ENCODE measurements at places on chromosomes 6 and 20.
A peak's percentile ranks its signal among the peaks of the same experiment; 100 is the strongest.

DNA sequence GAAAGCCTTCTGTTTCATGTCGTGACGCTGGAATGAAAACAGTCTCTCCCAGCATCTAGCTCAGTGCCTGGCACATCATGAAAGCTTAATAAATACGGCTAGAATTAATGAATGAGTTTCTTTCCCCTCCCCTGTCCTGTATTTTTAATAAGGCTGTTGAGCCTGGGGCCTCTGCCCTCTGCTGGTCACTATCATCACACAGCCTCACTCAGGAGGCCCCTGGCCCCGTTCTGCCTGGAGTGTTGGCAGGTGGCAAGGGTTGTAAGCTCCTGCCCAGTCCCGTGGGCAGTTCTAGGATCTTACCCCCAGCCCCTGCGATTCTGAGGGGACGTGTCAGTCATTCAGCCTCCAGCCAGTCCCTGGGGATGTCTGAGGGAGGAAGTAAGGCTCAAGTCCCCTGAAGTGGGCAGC lies 41.4 kb downstream of the PHACTR3 start:
- DNase-seq = no peak

- no peak for DNase-seq
Measured at GRCh38 chr20:25253606-25254275, 5.9 kb downstream of the PYGB start.

DNA sequence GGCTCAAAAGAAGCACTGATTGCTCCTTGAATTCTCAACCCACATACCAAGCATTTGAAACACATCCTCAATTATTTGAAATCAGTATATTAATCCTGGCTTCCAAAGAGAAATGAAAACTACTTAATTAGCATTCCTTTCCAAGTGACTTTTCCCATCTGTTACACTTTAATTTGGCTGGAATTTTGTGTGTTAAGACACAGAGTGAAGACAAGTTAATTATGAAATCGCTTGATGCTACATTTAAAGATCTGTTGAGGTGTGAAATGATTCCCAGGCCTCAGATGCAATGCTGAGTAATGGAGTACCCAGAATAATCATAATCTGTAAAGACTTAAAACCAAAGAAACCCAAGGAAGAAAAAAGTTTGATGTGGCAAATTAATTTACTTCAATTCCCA lies 241.4 kb downstream of the ADGB start:
- no peak for DNase-seq

GRCh38 chr6:117666881-117667280 lies 8.4 kb upstream of the NUS1 start:
- DNase-seq = no peak

DNA sequence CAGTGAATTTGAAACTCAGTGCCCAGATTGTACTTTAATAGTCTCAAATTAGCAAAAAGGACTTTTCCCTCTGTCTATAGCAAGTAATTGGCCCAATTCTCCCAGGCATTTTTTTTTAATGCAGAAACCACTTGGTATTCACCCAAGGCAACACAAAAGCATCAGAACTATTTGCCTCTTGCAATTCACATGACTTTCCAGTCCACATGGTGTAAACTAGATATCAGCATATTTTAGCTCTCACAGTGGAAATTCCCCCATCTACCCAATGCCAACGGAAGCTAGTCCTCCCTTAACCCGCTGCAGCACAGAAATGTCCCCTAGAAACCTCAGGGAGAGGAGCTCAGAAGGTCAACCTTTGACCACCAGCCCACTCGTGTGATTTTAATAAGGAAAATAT lies 103.4 kb upstream of the CDYL start:
- no peak for DNase-seq

- DNase-seq = no peak
Measured at GRCh38 chr6:128057946-128058345, 157.1 kb upstream of the THEMIS start.

DNA sequence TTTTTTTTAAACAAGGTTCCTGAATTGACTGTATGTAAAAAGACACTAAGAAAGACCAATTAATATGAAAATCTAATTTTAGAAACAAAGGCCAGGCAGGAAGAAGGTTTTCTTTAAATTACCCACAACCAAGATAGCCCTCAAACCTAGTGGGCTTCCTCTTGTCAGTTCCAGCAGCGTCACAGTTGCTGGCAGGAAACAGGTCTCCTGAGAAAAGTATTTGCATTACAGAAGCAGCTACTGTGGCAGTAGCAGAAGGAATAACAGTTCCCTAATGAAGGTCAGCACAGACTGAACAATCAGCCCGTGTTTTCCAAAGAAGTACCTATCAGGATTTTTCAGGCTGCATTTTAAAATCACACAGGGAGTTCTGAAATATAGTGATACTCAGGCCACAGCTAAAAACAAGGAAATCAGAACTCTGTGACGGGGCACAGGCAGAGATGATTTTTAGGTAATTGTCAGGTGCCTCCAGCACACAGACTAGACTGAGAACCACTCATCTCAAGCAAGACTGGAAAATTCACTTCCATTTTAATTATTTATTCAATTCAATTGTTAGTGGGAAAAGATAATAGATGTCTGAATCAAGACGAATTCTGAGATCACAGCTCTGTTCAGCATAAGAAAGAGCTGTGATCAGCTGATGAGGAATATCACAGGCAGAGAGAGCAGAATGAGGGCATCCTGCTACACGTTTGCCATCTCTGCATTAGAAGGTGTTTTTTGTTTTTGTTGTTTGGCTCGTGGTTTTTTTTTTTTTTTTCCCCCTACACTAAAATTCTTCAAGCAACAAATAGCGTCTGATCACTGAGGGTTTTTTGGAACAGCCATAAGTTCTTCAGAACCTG lies 230.5 kb upstream of the KHDRBS2 start:
- DNase-seq = no peak

DNA sequence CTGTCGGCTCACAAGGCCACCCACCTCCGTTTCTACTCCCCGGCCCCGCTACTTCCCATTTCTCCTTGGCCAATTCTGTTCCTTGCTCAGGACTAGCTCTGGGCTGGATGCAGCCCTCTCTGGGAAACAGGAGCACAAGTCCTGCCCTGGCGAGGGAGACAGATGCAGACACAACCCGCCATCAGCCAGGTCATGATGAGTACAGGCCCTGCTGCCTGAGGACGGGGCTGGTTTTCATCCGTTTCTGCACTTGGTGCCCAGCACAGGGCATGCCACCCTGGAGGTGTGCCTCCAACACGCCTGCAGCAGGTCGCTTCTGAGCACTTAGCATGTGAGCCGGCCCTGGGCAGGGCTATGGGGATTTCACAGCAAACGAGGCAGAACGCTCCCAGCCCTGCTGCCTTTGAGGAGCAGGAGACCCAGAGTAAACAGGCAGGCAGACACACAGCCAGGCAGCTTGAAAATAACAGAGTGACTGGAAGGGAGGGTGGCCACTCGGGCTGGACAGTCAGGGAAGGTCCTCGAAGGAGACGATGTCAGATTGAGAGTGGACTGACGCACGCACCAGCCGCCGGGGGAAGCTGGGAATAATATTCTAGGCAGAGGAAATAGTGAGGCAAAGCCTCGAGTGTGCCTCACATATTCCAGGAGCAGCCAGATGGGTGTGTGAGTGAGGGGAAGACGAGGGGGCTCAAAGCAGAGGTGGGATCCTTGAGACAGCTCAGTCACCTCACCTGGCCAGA lies 21.2 kb upstream of the VSTM2L start:
- no peak for DNase-seq

GRCh38 chr6:6591778-6592465 lies 3.4 kb downstream of the LY86 start:
- peak; percentile 73 for DNase-seq

GRCh38 chr6:2099870-2100269 lies 145.5 kb downstream of the GMDS start:
- DNase-seq = no peak

- DNase-seq = no peak
Measured at GRCh38 chr6:93013054-93013453, 406.3 kb downstream of the EPHA7 start.

GRCh38 chr6:105087571-105088211 lies 92.1 kb downstream of the POPDC3 start:
- no peak for DNase-seq

DNA sequence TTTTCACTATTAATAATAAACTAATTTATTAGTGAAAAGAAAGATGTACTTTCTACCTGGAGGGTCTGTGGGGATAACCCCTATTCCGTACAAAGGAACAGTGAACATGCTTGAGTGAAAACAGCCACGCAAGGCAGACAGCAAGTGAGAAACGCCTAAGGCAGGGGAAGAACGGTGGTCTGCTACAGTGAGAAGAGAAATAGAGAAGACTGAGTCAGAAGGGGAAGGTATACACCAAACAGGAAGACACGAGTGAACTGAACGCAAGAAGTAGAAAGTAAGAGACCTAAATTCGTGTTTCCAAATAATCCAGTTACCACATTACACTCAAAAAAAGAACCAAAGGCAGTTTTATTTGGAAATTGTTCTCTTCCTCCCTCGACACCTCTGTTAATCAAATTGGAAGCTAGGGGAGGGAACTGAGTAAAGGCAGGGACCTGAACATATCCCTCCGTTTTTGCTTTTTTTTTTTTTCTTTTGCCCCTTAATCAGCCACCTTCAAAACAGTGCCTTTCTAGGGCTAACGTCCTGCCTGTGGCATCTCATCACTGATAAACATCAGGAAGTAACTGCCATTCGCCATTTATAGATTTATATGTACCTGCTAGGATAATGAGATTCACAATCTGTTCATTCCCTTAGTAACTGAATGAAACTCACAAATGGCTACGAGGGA lies 48.9 kb downstream of the ATXN1 start:
- DNase-seq = no peak

DNA sequence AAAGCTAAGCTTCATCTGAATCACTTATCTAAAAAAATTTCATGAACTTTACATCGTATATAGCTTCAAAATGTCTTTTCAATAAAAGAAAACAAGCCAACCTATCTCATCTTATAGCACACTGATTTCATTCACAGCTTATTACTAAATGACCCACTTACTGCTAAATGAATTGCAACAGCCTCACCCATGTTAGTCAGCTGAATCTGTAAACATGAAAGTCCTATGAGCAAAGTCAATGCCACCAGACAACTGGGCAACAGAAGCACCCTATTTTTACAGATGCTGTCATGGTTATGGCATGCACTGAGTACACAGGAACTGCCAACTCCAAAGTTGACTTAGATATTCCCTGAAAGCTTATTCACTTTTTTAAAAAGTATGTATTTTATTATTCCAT lies 41.2 kb upstream of the DST start:
- DNase-seq = no peak

DNA sequence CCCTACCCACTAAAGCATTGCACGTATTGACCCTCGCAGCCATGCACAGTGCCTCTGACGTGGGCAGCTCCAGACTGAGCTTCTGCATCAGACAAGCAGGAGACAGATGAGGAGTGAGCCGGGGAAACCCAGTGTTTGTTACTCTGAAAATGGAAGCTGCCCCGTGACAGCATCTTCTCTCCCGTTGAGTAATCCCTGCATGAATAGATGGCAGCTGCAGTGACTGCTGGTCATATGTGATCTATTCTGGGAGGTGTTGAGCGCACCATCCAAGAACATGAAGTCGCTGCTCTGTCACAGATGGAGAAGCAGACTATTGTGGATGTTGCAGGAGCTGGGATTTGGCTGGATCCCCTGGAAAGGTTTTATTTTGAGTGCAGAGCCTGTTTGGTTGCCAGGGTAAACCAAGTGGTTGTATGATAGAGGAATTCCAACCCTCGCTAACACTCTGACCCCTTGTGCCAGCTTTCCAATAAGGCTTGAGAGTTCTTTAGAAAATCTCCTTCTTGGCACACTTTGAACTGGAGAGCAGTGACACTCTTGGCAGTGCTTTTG lies 242.2 kb downstream of the NRN1 start:
- DNase-seq = no peak

DNA sequence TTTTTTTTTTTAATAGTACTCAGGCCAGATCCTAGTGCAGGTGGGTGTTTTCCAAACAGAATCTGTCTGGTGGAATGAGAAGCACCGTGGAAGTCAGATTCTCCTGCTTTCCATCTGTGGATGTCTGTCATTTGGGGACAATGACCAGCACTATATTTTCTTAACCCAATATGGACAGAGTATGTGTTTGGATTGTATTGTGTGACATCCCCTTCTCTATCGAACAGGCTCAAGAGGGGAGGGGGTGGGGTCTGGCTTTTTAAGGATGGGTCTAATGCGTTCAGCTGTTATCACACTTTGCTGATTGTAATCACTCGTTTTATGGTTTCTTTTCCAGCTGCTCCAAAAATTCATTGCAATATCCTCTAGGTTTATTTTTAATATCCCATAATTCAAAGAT lies 197.5 kb upstream of the CEP162 start:
- no peak for DNase-seq

GRCh38 chr6:139187489-139187888 lies 52.6 kb downstream of the HECA start:
- DNase-seq = no peak

- DNase-seq = no peak
Measured at GRCh38 chr6:133236932-133237331, 4.2 kb upstream of the EYA4 start.

DNA sequence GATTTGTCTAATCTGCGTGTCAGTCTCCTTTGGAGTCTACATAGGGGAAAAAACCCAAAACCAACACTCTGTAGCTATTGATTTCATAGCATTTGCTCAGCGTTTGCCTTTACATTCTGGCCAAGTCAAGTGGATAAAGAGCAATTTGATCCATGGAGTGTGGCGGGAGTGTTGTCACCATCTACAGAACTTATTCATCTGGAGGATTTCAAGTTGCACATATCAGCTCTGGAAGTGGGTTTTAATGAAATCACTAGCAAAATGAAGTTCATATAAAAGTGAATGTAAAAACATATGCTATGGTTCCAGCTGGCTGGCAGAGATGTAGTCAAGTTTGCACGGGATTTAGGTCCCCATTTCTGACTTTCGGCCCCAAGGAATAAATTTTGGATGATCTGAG lies 219.7 kb upstream of the SUPT3H start:
- DNase-seq = no peak

DNA sequence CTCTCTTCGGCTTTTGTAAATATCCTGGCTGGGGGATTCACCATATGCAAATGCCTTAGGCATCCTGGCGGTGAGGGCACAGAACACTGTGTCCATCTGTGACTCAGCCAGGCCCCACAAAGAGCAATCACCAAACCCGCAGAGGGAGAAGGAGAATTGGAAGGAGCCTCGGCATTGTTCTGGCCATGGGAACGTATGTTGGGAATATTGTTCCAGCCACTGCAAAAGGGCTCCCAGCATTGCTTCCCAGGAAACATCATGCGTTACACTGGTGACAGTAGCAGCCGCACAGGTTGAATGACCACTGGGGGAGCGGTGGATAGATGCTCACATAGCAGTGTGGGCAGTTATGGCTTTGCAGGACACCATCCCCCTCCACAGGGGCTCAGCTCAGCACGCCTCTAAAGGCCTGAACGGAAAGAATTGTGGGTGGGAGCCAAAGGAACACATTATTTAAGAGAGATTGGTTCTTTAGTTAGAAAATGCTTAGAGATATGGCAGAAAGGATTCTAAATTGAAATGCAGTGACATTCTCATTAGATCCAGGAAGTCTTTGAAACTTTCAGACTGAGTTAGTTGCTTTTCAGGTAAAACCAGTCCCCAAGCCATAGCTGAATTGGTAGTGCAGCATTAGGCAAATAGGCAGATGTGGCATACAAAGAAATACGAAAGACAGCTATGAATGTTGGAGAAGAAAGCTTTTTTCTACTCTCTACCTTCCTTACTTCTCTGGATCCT lies 104.3 kb downstream of the RNF144B start:
- no peak for DNase-seq

Measured in Right ventricle myocardium inferior (tissue), 1 donor.